ENCODE measurements at places on chromosomes 11 and 22. TPM values are rescaled to one million over a fixed set of nuclear protein-coding genes. Genes with fewer than 3 reads are reported as not detected.

The FGF3 gene
- not detected for total RNA-seq

The FDXACB1 gene
- 3.2 TPM for total RNA-seq

The SAA4 gene
- total RNA-seq: not detected

The ACRV1 gene
- not detected for total RNA-seq

The ZNF214 gene
- 0.44 TPM for total RNA-seq

The LIF gene
- total RNA-seq: 16.6 TPM

The DTX4 gene
- total RNA-seq: 1.8 TPM

The CRYBB1 gene
- not detected for total RNA-seq

The TPBGL gene
- total RNA-seq: 1.3 TPM

The IL18 gene
- total RNA-seq: 0.35 TPM

The SCUBE1 gene
- 68.9 TPM for total RNA-seq

- DNase-seq: no peak
Measured at GRCh38 chr11:47587723-47588326, 1.3 kb downstream of the FAM180B start.

DNA sequence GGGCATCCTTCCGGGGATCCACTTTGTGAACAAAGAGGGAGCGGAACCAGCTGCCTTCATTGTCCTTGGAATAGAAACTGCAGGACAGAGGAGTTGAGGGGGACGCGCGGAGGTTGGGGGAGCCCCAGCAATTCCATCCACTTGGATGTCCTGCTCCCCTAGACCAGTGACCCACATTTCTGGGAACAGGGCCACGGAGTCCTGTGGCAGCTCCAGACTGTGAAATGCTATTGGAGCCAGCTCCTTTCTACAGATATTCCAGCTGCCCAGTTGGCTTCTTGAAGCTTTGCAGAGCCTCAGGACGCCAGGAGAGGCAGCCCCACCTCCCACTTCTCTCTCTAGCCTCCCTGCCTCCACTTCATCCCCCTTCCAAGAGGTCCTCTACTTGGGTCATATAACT lies 10.5 kb downstream of the NIPSNAP1 start:
- DNase-seq: no peak

- no peak for DNase-seq
Measured at GRCh38 chr22:28977481-28977971, 84.1 kb downstream of the C22orf31 start.

DNA sequence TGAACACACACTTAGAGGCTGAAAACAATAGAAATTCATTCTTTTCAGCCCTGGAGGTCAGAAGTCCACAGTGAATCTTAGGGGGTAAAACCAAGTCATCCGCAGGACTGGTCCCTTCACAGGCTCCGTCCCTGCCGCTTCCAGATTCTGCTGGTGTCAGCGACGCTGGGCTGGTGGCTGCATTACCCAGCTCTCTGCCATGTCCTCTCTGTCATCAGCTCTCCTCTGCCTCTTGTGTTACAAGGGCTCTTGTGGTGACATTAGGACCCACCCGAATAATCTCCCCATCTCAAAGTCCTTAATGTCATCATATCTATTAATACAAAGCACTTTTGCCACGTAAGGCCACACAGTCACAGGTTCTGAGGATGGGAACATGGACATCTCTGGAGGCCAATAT lies 47.7 kb upstream of the ANO1 start:
- no peak for DNase-seq

DNA sequence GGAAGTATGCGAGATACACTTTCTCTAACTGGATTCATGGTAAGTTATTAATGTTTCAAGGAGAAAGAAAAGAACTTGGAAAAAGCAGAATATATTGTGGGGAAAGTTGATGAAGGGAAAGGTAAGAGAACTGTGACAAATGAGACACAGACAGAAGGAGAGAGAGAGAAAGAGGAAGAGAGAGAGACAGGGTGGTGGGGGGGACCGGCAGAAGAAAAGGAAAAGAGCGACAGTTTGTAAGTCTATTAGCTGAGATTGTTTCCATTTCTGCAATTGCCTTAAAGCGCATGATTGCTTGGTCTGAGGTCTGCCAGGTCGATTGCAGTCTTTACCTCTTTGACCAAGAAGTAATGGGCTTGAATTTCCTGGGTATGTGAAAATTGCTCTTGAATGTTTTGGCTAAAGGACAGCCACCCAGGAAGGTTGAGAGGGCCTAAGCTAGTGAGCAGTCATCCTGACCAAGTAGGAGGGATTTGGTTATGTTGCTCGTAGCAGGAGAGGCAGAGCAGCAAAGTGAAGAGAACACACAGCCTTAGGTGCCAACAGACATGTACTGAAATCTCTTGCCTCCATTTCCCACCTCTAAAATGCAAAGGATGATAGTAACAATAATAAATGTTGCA lies 23.6 kb upstream of the TMA7B start:
- DNase-seq: no peak

DNA sequence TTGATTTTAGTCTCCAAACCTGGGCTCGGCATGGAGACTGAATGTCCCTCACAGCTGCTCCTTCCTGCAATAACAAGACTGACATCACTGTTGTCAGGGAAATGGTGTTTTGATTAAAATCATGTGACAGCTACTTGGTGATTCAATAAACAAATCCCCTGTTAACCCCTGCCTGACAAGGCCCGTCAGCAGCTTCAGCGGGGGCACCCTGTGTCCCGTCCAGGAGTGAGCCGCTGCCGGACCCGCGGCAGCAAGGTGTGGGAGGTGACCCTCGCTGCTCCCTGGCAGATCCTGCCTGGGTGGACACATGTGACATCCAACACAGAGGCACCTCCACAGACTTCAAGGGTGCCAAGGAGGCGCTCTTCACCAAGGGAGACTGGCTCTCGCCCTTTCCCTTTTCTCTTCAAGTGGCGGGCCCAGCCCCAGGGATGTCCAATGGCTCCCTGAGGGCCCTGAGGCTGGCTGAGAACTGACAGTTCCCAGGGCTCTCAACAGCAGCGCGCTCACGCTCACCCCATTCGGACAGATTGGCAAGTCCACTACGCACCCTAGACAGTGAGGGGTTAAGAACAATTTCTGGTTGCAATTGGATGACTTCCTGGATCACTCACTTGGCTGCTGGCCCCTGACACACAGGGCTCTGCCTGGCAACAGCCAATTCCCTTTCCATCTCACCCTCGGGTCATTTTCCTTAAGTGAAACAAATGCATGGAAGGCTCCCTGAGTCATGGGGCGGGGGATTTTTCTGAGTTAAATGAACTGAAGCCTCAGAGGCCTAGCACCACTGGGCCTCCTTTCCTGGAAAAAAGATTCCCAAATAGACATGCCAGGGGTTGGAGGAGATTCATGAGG lies 30.7 kb downstream of the PPP2R1B start:
- peak; percentile 95 for DNase-seq

DNA sequence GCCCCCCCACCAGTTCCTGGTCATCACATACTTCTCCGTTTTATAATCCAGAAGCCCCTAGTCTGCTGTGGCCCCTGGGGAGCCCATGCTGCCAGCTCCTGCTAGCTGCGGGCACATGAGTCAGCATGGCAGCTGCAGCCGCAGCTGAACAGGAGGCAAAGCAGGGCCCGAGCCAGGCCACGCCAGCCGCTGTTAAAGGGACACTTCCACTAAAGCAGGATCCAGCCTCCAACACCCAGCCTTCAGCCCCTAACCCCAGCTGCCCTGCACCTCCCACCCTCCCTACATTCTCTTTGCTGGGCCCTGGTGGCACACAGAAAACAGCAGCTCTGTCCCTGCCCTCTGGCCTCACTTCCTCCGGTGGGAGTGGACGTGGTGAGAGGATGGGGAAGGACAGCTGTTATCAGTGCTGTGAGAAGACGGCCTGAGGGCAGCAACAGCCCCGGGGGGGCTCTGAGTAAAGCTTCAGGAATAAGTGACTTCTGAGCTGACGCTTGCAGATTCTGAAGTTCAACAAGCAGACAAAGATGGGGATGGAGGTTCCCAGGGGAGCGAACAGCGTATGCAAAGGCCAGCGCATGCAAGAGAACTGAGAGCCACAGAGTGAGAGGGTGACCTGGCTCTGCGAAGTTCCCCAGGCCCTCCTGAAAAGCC lies 688 bp upstream of the LRRC74B start:
- DNase-seq: no peak

DNA sequence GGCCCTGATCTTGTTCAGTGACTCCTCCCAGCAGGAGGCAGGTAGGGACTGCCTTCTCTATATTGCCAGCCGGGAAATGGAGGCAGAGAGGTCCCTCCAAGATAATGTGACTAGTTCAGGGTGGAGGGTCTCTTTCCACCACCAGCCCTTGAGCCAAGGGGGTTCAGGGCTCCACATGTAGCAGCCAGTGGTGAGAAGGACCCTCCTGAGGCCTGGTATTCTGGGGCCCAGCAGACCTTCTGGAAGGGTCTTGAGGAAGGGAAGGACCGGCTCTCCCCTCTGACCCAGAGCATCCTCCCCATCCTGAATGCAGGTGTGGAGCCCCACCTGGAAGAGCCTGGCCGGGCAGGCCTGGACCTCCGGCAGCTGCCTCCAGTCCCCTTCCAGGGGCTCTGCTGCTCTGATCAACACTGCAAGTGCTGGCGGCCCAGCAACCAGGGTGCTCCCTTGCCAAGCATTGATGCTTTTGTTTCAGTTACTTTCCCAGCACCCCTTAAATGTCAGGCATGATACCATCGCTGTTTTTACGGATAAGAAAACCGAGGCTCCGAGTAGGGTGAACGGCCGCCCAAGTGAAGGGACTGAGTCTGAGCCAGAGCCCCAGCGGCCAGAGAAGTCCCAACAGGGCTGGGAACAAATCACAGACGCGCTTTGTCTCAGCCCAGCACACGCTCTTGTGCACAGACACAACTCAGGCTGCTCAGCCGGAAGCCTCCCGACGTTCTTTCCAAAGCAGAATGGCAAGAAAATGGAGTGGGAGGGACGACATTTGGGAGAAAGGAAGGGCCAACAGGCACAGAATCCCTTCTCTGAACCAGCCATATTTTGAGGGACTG lies 38.8 kb downstream of the DKK3 start:
- DNase-seq: no peak

GRCh38 chr22:45262931-45263462 lies 21.8 kb upstream of the UPK3A start:
- no peak for DNase-seq

DNA sequence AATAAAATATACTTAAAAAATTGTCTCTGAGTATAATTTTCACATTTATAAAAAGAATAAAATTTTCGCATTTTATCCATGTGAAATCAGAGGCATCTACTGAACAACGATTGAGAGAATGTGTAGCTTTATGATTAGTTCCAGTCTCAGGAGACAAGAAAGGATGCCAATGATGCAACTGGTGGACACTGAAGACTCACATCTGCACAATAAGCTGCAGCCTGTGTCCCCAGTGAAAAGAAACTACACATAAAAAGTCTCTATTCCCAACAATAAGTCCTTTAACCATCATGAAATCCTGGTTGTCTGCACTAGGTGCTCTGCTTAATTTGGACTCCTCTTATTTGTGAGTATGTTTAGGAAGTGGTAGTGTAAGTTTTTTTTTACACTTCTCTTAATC lies 22.0 kb downstream of the OR5AS1 start:
- no peak for DNase-seq

DNA sequence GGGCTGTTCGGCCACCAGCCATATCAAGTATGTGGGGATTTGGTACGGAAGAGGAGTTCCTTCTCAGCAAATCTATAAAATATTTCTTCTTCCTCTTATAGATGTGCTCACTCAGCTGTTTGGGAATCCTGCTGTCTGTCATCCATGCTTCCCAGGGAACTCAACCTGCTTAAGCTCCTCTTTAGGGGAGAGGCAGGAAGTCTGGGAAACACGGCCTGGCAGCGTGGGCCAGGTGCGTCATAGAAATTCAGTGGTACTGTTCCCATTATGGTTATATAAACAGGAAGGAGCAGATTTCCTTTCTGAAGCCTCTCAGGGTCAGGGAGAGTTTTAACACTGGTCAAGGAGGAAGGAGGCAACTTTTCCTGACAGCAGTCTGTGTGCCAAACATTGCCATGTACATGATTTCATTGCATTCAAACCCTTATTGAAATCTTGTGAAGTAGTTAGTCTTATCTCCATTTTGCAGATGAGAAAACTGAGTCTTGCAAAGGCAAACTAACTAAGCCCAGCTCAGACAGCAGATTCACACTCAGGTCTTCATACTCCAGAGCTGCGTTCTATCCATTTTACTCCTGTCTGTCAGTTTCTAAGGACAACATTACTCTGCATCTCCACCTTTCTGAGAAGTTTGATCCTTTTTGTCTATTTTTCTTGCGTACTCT lies 35.4 kb upstream of the AMOTL1 start:
- DNase-seq: peak; percentile 95

GRCh38 chr11:1916986-1917522 lies 2.4 kb upstream of the TNNT3 start:
- DNase-seq: no peak

DNA sequence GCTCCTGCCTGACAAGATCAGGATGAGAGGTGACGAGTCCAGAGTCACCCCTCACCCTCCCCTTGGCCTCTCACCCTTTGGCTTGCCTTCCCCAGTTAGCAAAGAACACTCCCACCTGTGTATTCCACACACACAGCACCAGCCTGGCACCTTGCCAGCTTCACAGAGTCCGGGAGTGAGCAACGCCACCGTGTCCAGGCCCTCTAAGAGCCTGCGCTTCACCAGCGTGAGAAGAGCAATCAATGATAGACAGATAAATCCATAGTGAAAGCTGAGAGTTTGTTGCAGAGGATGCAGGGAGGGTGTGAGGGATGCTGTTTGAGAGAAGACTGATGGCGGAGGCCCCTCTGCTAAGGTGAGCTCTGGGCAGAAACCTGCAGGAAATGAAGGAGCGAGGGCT lies 404.5 kb downstream of the LARGE1 start:
- DNase-seq: no peak

DNA sequence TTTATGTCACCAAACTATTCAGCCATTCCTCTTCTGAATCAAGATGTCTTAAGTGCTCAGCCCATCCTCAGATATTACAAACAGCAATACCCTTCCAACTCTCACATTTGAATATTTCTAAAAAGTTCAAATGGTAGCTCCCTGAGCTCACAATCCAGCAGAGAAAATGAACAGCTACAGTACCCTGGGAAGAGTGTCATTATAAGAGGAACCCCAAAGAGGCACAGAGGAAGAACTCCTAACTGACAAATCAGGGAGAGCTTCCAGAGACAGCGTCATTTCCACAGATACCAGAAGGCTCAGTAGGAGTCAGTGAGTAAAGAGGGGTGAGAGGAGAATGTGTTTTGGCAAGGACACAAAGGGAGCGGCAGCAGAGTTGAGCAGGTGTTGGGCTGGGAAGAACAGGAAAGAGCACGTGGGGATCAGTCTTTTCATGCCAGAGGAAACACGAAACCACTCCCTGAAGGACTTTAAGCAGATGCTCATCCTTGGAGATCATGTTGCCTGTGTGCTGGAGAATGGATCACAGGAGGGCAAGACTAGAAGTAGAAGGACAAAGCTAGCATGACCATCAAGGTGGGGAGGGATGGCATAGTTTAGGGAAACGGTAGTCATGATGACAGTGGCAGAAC lies 4.3 kb downstream of the CLTCL1 start:
- DNase-seq: no peak

- no peak for DNase-seq
Measured at GRCh38 chr11:933936-934335, 8.3 kb downstream of the AP2A2 start.

- DNase-seq: no peak
Measured at GRCh38 chr11:126438691-126439090, 83.2 kb downstream of the ST3GAL4 start.

DNA sequence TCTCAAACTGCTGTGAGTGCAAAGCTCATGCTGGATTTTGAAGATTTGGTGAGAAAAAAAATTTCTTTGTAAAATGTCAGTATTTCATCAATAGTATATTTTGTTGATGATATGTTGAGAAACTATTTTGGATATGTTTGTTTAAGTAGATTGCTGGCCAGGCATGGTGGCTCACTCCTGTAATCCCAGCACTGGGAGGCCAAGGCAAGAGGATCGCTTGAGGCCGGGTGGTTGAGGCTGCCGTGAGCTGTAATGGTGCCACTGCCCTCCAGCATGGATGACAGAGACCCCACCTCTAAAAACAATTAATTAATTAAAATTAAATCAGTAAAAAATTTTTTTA lies 6.9 kb upstream of the IFITM3 start:
- DNase-seq: no peak

- DNase-seq: no peak
Measured at GRCh38 chr22:31124811-31125465, 2.2 kb downstream of the INPP5J start.

All from glomerular endothelial cell (primary cell).